ENCODE measurements at places on chromosomes 5 and 9. TPM values are rescaled to one million over a fixed set of nuclear protein-coding genes. Genes with fewer than 3 reads are reported as not detected.

MRPL50 gene
- 18.2 TPM for total RNA-seq

BARHL1 gene
- total RNA-seq: not detected

DNA sequence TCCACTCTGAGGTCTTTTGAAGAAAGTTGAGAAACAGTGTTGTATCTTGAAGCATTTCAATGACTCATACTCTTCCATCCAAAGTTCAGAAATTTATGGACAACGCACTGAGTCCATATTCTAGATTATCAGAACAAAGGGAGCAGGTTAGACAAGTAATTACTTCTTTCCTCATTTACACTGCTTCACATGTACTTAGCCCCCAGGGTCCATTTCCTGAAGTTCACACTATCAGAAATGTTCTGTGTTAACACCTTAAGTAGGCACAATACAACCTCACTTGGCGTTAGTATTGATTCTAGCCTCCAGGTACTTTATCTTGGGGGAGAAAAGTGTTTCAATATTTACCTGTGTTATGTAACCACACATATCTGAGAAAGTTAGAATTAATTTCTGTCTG, 487.9 kb upstream of the DMAC1 start:
- DNase-seq: no peak

DNA sequence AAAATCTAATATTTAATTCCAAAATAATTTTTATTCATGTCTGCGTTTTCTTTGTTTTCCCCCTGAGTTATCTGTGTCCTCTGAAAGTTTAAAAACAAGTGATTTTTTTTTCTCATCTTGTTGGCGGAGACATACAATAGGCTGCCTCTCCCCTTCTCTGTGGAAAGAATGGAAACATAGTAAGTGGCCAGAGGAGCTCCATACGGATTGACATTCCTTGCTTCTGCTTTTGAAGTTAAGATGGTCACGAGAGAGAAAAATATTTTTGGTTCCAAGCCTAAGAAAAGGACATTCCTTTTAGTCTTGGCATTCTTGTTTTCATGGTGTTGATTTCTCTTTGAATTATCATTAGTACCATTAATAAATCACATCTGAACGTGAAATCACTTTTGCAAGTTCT, 28.3 kb downstream of the ZNF462 start:
- DNase-seq: no peak

GRCh38 chr9:14455243-14455642, 141.3 kb upstream of the NFIB start:
- no peak for DNase-seq
